ENCODE measurements at places on chromosomes 3 and 15.
A peak's percentile ranks its signal among the peaks of the same experiment; 100 is the strongest.

GRCh38 chr3:14869917-14870782 lies 51.4 kb downstream of the FGD5 start:
- DNase-seq, result no peak

GRCh38 chr3:111811811-111812210 lies 47.3 kb upstream of the PHLDB2 start:
- DNase-seq, result no peak

GRCh38 chr3:188469228-188469885 lies 315.4 kb downstream of the LPP start:
- no peak for DNase-seq

- DNase-seq, result no peak
Observed at GRCh38 chr3:132641837-132642538, 17.6 kb downstream of the ACAD11 start.

DNA sequence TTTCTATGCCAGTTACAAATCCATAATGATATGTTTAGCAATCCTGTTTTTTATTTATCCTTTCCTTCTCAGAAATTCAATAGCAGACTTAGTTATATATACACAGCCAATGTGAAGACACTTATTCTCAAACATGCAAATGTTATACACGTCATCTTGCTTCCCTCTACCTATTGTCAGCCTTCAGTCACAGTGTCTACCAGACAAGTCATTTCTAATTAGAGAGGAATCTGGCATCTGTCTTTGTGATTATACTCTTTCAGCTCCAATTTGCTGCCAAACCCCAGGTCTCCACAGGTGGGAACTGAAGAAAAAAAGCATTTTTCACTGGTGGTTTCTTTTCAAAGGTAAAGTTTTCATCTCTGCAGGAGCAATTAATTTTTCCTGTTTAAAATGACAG lies 793.1 kb downstream of the AGBL1 start:
- DNase-seq, result no peak

DNA sequence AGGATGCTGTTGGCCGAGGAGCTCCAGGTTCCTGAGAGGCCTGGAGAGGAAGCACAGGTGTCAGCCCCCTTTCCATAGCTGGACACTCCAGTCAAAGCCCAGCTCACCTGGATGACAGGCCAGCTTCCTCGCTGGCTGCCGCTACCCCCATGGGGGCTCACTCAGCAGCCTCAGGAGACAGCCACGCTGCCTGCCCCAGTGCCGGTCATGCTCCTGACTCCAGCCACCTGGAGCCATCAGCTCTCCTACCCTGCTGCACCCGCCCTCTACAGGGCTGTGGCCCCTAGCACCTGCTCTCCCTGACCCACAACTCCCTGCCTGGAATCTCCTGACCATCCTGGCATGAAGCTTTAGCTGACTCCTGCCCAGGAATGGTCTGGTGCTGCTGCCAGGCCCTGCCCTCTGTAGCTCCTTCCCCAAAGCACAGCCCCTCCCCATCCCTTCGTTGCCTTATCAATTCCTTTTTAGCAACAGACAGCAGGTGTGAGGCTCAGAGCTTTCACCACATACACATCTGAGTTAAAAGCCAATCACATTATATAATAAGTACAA lies 94.2 kb downstream of the NUP210 start:
- DNase-seq, result no peak

- DNase-seq, result no peak
Observed at GRCh38 chr3:61848885-61849284, 287.5 kb downstream of the PTPRG start.

GRCh38 chr3:111739311-111739911 lies 119.7 kb upstream of the PHLDB2 start:
- no peak for DNase-seq

DNA sequence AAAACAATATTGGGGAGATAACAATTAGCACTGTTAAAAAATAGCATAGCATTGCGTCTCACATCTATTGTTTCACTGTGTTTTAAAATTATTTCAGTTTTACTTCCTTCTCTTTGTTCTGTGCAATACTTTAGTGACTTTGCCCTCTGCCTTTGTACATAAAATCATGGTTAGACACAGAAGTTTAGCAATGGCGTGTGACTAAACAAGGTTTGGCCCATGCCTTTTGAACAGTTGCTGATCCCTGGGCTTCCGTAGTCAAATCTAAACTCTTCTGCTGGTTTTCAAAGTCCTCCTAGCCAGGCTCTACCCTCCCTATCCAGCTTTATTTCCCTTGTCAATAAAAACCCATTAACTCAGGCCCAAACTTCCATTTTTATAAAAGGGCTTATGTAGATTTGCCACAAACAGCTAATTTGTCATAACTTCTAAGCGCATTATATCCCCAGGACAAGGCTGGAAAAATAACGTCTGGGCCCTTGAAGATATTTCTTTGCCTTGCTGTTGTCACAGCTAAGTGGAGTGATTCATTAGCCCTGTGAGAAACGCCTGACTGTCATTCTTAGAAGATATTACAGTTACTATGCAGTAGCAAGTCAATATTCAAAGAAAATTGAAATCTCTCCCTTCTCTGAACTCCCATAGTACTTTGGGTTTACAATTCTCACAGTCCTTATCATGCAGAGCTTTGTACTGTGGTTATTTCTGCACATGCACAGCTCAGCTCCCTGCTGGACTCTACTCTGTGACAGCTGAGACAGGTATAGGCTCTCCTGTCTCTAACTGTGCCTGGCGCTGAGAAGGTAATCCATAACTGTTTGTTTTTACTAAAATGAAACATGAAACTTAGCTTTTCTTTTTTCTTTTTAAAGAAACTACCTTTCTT lies 123.4 kb upstream of the SLC24A5 start:
- DNase-seq, result no peak

- DNase-seq, result peak; percentile 41
Observed at GRCh38 chr3:14452740-14453710, 50.6 kb downstream of the SLC6A6 start.

GRCh38 chr15:91126080-91126479 lies 26.0 kb downstream of the SV2B start:
- no peak for DNase-seq

DNA sequence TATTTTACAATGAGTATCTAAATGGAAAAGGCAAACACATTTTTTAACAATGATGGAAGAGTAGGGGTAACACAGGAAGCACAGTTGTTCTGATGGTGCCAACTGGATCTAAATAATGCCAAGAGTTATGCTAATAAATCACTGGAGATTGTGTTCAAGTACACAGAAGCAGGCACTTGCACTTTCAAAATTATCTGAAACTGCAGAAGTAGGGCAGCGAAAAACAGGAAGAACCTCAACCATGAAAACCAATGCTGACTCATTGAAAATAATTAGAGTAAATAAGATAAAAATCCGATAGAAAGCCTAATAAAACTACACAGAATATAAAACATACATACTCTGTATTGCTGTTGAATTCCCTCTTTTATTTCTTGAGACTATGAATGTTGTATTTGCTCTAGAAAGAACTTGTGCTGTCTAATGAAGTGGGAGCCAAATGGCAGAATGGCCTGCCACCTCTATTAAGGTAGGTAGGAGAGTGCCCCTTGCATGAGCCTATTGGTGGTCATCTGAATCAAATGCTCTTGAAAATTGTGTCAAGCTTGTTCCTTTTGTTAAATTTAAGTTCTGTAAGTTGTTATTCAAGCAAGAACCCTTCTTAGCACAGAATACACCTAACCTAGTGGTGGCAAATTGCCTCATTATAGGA lies 93.7 kb downstream of the ABI3BP start:
- DNase-seq, result no peak

- no peak for DNase-seq
Observed at GRCh38 chr15:96347181-96348111, 16.9 kb downstream of the NR2F2 start.

- no peak for DNase-seq
Observed at GRCh38 chr3:139934613-139935015, 371 bp upstream of the CLSTN2 start.

DNA sequence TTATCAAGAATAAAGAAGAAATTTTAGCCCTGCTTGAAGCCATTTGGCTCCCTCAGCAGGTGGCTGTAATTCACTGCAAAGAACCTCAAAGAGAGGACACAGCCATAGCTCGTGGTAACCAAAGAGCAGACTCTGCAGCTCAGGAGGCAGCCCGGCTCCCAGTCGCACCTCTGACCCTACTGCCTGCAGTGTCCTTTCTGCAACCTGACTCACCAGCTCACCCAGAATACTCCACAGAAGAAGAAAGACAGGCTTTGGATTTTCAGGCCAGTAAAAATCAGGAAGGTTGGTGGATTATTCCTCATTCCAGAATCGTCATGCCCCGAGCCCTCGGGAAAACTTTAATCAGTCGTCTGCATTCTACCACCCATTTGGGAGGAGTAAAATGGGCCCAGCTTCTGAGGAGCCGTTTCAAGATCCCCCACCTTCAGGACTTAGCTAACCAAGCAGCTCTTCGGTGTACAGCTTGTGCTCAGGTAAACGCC lies 38.6 kb downstream of the ZBTB11 start:
- DNase-seq, result no peak

GRCh38 chr15:99248000-99248715 lies 1.2 kb downstream of the TTC23 start:
- no peak for DNase-seq
